ENCODE measurements at places on chromosomes 7 and 10.

GRCh38 chr7:91239772-91240171 lies 24.5 kb upstream of the FZD1 start:
- DNase-seq = no peak

GRCh38 chr7:134782121-134782623 lies 2.7 kb downstream of the CALD1 start:
- DNase-seq = peak; percentile 60

DNA sequence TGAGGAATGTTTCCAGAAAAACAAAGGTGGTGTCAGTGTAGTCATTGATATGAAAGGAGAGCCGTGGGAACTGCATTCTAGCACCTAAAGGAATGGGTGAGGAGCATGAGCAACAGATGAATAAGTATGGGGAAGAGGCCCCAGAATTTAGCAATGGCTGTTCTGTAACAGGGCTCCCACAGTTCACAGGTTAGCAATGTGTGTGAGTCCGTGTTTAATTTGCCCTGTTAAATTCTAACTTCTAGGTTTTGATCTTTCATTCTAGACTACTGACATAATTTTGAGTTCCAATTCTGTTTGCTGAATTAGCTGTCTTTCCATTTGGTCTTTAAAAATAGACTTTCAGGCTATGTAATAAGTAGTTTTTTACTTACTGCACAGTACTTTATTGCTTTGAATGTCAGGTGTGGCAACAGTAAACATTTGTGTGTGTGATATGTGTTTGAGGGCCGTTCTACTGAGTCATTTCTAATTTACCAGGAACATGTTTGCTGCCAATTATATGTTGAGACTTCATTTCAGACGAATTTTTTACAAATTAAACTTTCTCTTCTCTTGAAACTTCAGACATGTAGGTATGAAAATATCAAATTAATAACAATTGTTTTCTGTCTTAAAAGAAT lies 8.8 kb downstream of the STK17A start:
- no peak for DNase-seq

- no peak for DNase-seq
Observed at GRCh38 chr7:105655500-105656380, 74.4 kb upstream of the EFCAB10 start.

GRCh38 chr7:123747620-123748141 lies 1.1 kb downstream of the WASL start:
- DNase-seq = peak; percentile 85
